ENCODE measurements at places on chromosomes 6 and 20.
A peak's percentile ranks its signal among the peaks of the same experiment; 100 is the strongest.

DNA sequence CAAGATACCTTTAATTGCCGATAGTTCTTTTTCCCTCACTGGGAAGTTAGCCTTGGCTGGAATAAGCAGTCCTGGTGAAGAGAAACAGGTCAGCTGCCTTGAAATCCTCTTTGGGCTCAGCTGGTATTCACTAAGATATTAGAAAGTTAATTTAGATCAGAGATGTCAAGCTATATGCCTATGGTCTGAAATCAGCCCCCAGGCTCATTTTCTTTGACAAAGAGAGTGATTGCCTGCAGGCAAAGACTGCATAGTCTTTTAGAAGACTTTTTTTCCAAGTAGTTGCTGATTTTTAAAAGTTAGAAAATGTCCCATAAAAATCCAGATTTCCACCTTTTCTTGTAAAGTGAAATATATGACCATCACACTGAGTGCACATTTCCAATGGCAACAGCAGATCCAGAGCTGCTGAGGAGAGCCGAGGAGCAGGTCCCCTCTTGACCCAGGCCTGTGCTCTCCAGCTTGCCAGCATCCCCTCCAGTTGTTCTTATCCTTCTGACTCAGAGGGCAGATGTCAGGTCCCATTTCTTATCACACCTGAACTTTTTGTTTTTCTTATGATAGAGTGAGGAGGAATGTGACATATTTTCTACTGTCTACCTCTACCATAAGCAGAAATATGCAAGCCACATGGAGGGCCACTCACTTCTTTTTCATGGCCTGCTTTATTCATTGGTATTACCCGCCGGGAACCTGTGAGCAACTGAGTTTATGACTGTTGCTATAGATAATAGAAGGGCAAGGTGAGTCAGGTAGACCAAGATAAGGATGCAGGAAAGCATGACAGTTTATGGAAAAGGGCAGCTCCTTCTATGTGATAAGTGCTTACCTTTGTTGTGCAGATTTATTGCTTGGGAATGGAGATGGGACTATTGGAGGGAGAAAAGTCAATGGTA lies 17.6 kb upstream of the L3MBTL3 start:
- no peak for DNase-seq

- DNase-seq, result peak; percentile 35
Observed at GRCh38 chr6:90294614-90294988, 2.0 kb downstream of the BACH2 start.

DNA sequence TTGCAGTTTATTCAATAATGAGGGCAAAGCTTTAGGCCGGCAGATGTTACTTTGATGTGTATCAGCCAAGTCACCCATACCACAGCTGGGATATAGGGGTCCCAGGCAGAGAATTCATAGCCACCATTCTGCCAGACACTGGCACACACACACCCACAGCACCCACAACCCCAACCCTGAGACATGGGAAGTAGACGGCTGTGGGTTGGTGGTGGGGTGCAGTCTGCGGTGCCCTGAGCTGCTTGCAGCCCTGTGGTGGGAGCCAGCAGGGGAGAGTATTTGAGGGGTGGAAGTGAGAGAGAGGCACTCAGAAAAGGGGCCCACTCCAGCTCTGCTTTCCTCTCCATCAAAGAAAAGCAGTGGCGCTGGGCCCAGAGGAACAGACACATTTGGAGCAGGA lies 125.3 kb downstream of the FOXO3 start:
- no peak for DNase-seq

- no peak for DNase-seq
Observed at GRCh38 chr6:156045401-156046267, 590.0 kb upstream of the NOX3 start.

GRCh38 chr6:56516003-56516402 lies 126.7 kb downstream of the DST start:
- no peak for DNase-seq

GRCh38 chr6:27742833-27743573 lies 169.2 kb downstream of the OR2B2 start:
- no peak for DNase-seq

DNA sequence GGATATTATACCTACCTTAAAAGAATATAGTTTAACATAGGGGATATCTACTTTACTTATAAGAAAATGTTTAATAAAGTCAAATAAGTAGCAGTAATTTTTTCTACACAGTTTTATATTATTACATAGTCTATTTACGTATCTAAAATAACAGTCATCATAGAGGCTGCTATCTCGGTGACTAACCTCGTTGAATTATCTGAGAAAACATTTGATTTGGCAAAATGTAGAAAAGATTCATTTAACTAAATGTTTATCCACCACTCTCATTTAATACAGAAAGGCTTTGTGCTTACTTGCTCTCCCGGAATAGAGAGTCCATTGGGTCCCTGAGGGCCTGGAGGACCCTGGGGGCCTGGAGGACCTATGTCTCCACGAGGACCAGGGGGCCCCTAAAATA lies 103.6 kb downstream of the COL12A1 start:
- no peak for DNase-seq

GRCh38 chr6:35377002-35377401 lies 34.6 kb downstream of the PPARD start:
- no peak for DNase-seq

GRCh38 chr6:158042245-158042798 lies 60.7 kb downstream of the SYNJ2 start:
- no peak for DNase-seq

DNA sequence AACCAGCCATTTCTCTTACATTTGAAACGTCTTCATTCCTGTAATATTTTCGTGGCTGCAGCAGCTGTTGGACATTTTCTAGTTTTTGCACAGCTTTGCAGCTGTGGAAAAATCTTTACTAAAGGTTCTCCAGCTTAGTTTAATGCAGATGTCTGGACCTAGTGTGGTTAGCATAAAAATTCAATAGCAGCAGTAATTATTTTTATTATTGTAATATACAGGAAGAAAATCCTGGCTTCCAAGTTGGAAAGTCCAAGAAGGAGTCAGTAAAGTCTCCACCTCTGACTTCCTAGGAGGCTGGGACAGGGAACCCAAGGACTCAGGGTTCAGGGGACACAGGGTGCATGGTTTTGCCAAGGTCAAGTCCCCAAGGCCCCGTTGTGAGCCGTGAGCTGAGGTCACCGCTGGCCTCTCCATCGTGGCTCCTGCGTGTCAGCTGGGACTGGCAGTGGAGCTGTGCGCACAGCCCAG lies 230.6 kb downstream of the FNDC1 start:
- DNase-seq, result no peak

DNA sequence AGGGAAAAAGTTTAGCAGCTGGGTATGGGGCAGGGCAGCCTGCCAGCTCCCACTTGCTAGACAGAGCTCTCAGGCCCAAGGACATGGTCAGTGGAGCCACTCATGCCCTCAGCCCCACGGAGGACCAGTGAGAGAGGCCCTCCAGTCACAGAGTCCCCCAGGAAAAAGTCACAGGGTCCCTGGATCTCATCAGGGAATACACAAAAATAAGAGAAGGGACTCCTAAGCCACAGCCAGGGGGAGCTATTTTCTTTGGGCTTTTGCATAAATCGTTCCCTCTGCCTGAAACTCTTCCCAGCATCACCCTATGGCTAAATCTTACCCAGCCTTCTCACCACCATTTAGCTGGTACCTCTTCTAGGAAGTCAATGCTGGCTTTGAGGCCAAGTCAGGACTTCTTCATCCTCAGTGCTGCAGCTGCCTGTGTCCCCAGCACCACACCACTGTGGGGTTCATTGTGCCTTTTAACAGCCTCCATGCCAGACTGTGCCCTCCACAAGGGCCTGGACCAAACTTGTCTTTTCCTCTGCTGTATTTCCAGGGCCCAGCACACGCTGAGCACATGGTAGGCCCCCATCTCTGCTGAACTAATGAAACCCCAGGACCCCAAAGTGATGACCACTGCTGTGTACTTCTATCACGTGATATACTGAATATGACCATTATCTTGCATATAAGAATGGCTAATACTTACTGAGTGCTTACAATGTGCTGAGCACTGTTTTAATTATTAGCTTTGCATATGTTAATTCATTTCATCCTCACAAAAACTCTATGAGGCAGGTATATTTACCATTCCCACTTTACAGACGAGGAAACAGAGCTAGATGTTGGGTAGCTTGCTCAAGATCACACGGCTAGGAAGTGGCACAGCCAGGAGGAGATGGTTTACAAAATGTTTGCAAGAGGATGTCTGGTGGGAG lies 2.0 kb downstream of the ZNF335 start:
- DNase-seq, result no peak

DNA sequence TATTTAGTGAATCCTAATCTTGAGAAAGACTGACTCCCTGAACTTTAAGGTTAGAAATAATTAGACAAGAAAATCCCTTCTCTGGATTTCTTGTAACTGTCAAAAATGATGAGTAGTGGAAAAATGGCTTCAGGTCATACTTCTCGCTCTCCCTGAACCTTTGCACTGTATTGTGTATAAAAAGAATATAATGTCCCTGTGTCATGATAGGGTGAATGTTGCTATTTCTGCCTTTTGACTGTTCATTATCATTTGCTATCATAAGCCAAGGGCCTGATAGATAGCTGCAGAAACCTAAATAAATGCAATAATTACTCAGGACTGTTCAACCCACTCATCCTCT lies 39.3 kb downstream of the ALDH8A1 start:
- DNase-seq, result no peak

DNA sequence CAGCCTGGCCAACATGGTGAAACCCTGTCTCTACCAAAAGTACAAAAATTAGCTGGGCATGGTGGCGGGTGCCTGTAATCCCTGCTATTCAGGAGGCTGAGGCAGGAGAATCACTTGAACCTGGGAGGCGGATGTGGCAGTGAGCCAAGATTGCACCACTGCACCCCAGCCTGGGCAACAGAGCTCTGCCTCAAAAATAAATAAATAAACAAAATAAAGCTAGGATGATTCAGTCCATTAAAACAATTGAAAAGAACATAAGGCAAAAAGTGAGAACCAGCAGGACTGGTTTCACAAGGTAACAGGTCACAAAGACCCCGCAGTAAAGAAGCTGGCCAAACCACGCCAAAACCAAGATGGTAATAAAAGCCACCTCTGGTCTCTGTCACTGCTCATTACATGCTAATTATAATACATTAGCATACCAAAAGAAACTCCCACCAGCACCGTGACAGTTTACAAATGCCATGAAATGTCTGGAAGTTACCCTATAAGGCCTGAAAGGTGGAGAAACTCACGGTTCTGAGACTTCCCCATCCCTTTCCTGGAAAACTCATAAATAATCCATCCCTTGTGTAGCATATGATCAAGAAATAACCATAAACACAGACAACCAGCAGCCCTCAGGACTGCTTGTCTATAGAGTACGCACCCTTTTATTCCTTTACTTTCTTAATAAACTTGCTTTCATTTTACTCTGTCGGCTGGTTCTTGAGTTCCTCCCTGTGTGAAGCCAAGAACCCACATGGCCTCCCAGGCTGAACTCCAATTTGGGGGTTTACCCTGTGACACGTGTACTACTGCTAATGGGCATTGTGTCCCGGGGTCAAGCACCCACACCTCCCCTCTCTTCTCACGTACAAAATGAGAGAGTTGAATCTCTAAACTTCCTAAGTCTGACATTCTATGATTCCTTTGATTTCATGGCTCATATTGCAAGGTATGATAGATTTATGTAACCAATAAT lies 10.2 kb downstream of the LAMA4 start:
- no peak for DNase-seq

DNA sequence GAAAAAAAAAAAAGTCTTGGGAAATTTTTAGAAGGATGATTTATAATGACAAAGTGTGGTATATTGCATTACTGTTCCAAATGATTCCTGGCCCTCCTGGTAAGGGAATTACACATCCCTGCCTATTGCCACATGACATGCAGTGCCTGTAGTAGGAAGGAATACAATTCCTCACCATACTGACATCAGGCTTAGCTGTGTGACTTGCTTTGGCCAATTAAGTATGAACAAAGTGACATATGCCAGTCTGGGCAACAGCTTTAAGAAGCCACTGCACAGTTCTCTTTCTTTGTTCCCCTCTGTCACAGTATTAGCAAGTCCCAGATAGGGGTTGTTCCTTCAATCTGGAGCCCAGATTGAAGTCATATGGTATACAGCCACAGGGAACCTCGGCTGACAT lies 100.5 kb downstream of the KIF13A start:
- no peak for DNase-seq

DNA sequence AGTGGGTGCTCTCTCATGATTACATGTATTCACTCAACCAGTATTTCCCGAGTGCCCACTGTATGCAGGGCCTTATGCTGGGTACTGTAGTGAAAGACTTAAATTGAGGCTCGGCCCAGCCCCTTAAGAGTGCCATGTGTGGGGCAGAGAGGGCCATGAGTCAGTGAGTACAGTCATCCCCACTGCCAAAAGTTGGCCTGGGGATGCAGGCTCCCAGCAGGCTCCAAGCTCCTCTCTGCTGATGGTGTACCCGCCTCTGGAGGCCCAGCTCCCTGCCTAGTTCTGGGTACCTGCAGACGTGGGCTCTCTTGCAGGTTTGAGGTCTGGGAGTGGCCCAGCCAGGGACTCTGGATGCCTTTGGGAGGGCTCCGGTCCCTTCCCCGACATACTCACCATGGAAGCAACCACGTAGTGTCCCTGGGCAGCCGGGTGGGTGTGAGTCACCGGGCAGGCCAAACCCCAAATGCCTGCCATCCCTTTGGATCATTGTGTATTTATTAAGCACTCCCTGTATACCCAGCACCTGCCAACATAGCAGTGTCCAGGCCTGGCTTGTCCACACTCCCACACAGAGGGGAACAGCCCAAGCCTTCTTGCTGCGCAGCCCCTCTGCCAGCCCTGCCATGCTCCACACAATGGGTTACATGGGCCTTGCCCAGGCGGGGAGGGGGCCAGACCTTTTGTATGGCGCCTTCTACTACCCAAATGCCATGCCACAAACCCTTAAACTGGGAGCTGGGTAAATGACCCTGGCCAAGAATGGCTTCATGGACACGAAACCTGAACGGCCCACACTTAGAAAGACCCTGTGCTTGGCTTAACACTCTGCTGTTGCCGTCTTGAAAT lies 153.6 kb downstream of the VEGFA start:
- no peak for DNase-seq

GRCh38 chr6:44411141-44411540 lies 23.6 kb downstream of the CDC5L start:
- DNase-seq, result no peak

GRCh38 chr6:7073821-7074525 lies 33.8 kb upstream of the RREB1 start:
- no peak for DNase-seq

DNA sequence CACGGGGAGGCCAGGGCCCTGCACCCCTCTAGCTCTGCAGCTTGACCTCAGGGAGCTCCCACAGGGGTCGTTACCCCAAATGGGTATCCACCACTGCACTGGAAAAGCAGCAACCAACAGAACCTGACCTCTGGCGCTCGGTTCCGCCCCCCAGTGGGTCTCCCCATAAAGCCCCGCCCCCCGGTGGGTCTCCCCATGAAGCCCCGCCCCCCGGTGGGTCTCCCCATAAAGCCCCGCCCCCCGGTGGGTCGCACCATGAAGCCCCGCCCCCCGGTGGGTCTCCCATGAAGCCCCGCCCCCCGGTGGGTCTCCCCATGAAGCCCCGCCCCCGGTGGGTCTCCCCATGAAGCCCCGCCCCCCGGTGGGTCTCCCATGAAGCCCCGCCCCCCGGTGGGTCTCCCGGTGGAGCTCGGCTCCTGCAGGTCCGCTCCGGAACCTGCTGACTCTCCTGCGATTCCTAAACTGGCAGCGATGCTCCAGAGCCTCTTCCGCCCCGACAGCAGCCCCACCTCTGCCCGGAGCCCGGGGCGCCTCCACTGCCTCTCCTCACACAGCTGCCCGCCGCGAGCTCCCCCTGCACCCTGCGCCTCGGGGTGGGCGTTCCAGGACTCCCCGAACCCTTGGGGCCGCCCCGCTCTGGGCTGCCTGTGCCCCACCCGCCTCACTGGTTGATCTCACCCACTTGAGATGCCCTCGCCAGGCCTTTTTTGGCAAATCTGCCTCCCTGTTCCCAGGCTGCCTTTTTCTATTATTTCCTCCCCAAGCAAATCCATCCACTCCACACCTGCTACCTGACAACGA lies 12.1 kb downstream of the SLC2A4RG start:
- no peak for DNase-seq

GRCh38 chr20:48760403-48760983 lies 67.3 kb downstream of the PREX1 start:
- DNase-seq, result peak; percentile 69

Data from activated CD8-positive, alpha-beta memory T cell treated with anti-CD3 and anti-CD28 coated beads for 1 hour (primary cell).